ENCODE measurements at places on chromosomes 13 and 19.

DNA sequence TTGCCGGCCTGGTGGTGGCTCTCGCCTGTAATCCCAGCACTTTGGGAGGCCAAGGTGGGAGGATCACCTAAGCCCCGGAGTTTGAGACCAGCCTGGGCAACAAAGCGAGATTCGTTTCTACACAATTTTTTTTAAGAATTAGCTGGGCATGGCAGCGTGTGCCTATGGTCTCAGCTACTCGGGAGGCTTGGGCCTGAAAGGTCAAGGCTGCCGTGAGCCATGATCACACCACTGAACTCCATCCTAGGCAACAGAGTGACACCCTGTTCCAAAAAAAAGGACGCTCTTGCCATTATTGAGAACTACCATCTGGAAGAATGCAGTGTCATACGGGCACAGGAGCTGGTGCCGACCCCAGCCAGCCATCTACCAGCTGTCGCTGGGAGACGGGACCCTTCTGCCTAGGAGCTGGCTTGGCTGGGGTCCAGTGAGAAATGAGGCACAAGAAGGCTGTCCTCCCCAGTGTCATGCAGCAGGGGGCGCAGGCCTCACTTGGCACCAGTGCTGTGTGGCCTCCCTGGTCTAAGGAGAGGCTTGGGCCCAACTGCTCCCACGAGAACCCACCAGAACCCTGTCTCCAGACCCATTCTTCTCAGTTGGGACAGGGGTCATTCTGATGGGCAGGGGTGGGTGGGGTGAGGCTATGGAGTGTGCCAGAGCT lies 12.2 kb upstream of the RELB start:
- no peak for DNase-seq

DNA sequence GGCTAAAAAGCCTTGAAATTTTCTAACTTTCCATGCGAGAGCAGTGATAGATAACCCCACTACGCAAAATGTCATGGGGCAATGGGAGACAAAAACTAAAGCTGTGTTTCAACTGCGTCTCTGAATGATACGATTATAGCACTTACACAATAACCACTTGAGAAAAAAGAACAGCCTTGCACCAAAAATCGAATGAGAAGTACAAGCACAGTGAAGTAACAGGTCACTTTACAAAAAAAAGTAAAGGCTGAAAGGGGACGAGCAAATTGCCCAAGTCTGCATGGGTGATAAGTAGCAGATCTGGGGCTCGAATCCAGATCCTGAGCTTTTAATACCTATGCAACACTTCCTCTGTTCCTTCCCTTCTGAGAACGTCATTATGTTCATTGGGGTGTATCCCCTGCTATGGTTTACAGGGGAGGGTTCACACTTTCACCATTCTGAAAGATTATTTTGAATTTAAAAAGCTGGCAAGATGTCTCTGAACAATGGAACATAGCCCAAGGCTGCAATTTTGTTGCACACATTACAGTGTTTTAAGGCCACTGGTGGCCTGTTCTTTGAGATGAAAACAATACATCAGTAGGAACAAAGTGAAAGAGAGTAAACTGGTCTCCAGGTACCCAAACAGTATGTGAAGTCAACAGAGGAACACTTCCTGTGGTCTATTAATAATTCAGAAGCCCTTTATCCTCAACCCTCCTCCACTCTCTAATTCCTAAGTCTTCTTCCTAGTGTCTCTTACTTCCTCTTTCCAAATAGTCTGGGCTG lies 3.2 kb downstream of the CPB2 start:
- DNase-seq = no peak

GRCh38 chr19:45473682-45474605 lies 6.1 kb downstream of the FOSB start:
- DNase-seq = no peak

DNA sequence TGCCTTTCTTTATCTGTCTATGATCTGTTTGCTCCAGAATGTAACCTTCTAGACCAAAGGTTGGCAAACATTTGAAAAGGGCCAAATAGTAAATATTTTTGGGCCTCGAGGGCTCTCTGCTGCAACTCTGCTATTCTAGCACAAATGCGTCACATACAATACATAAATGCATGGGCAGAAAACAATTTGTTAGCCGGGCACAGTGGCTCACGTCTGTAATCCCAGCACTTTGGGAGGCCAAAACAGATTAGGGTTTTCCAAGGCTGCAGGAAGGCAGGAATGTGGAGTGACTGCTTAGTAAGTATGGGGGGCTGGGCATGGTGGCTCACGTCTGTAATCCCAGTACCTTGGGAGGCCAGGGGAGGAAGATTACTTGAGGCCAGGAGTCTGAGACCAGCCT lies 21.9 kb upstream of the EVI5L start:
- DNase-seq = no peak

DNA sequence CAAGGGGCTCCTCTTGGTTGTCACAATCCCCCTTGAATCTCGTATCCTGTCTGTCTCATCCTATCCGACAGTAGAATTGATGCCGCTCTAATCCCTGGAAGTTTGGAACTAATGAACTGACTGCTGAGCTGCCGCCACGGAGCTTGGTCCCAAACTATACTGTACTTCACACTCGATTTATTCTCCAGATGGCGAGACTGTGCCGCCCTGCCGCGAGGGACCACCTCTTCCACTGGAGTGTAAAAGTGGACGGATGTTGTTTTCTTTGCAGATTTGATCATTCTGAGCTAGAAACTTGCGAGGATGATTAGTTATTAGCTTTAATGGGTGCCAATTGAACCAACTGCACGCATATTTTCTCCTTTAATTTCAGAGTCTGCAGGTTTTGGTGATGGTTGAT lies 117.2 kb downstream of the ZIC5 start:
- DNase-seq = no peak

DNA sequence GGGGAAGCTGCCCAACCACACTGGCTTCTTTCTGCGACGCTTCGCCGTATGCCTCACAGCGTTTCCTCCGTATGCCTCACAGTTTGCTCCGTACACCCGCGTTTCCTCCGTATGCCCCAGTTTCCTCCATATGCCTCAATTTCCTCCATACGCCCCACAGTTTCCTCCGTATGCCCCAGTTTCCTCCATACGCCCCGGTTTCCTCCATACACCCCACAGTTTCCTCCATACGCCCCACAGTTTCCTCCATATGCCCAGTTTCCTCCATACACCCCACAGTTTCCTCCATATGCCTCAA lies 22.6 kb downstream of the GAS6 start:
- DNase-seq = no peak

DNA sequence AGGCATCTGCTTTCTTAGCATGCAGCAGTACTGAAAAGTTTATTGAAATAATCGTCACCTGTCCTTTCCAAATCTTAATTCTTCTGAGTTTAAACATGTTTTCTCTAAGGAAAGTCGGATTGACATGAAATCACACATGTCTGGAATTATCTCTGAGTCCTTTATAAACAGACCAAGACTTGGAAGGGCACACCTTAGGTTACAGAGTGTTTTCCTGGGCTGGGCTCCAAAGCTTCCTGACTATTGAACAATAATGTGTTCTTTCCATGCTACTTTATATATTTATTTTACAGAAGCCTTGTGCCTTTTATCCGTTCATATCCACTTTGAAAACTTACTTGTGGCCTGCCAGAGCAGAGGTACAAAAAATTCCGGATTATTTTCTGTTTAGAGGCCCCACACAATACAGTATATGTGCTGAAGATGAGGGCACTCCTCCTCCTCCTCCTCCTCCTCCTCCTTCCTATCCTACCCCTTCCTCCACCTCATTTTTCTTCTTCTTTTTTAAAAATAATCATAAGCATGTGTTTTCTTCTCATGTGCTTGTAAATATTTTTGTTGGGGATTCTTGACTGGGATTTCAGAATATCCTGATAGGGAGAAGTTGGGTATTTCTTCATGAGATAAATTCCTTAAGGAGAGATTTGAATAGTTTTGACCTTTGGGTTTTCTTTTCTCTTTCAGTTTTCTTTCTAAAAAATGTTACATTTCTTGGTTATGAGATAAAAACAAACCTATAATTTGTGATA lies 52.3 kb downstream of the LRCH1 start:
- no peak for DNase-seq

DNA sequence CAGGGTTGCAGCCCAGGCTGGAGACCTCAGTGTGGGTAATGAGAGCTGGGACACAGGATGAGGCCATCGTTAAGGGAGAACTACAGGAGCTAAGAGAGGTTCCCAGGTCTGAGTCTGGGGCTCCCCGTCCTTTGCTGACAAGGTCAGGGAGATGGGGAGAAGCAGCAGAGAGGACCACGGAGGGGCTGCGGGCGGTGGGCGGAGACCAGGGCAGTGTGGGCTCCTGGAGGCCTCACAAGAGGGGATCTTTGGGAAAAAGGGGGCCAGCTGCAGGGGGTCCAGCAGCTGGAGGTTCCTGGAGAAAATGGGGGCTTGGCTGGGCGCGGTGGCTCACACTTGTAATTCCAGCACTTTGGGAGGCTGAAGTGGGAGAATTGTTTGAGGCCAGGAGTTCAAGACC lies 16.0 kb downstream of the RFX1 start:
- DNase-seq = no peak

DNA sequence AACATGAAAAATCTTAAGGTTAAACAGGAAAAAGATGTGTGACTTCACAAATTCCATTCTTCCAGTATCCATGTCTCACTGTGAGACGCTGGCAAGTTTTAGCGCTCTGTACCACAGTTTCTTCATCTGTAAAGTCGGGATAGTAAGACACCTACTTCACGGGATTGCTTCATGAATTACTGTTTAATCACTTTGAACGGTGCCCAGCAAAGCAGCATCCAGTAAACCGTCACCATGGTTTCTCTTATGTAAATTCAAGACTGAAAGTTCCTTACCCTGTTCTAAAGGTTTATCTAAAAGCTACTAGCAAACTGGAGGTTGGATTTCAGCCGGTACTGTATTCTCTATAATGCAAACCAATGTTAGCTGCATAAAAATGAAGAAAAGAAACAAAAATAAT lies 53.5 kb downstream of the KATNAL1 start:
- no peak for DNase-seq

DNA sequence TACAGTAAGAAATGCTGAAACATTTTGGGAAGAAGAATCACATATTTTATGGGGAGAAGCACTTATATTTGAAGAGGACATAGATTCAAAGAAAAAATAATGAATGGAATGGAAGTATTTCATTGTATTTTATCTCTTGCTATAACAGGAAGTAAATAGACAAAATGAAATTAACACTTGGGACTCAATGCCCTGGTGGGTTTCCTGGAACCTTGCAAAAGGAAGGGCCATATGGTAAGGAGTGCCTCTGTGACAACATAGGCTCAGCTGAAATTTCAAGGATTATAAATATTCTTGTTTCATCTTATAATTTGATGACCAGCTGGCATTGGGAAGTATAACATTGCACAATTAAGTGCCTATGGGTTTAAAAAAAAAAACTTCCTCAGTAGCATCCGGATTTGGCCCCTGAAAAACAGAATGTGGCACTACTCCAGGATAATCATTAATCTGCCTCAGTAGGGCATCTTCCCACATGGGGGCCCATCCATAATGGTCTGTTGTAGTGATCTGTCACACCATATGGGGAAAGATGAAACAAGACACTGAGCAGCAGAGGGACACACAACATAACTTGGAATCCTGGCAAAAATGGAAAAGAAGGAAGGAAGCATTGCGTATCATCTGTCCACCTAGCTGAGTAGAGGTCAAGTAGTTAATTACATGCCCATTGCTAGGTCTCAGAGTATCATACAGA lies 321.6 kb downstream of the NDFIP2 start:
- DNase-seq = no peak

DNA sequence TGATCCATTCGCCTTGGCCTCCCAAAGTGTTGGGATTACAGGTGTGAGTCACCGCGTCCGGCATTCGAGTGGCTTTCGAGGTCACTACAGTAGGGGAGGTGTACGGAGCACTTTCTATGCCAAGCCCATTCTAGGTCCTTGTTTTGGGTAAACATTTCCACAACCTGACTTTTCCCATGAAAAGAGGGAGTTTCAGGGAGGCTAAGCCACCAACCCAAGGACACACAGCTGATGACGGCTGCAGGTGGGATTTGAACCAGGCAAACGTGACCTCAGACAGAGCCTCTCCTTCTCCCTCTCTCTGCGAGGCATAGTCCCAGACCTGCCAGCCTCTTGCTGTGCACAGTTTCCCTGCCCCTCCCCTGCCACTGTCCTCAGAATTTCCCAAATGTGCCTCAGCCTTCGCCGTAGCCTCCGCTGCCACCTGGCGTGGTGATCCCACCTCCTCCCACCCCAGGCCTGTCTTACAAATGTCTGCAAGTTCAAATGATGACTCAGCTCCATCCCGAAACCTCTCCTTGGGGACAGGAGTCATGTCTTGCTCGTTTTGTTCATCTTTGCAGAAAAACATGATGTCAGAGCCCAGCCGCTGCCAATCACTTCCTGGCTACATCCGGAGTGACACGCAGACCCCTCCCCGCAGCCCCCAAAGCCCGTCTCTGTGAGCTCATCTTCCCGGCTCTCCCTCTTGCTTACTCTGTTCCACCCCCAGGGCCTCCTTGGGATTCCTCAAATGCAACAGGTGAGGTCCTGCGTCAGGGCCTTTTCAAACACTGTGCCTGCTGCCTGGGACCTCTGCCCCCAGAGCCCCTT lies 6.6 kb upstream of the GADD45B start:
- DNase-seq = no peak

DNA sequence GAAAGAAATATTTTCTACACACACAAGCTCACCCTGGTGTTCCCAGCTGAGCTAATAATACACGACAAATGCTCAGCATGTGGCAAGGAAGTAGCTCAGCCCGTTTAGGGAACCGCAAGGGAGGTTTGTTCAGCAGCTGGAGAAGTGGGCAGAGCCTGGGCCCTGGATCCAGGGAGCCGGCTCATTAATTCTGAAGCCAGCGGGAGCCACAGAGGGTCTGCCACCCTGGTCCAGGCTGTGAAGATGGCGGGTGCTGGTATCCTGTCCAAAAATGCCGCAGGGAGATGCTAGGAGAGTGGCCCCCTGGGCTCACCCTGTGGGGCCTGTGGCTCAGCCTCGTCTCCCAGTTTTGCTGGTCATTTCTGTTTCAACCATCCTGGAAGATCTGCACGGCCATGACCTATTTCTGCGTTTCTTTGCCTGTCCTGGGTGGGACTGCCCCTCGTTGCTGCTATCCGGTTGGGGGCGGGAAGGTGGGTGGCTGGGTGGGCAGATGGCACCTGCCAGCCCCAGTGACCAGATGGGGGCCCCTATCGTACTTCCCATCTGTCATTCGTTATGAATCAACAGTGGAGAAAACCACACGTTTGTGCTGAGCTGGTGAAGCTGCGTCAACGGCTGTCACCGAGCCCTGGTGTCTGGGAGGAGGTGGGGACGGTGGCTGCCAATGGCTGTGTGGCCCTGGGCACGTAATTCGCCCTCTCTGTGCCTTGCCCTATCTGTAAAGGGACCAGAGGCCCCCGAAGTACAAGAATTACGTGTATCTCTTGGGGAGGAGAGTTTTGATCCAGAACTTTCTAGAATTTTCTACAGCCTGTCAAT lies 2.7 kb upstream of the GNA15 start:
- DNase-seq = no peak

DNA sequence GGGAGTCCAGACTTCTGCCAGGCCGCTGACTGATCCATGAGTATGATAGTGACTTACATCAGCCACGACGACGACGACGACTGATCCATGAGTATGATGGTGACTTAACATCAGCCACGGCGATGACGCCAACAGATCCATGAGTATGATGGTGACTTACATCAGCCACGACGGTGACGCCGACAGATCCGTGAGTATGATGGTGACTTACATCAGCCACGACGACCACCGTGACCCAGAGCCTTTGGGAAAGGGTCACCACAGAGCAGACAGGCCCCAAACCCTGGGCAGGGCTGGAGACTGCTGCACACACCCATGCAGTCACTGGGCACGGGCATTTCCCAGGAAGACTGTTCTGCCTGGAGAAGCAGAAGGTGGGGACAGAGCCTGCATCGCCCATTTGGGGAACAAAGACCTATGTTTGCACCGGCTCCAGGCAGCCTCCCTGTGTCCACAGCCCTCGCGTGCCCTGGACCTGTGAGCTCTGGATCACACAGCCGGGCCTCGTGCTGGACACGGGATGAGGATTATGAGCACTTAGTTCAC lies 130.9 kb upstream of the SPACA7 start:
- no peak for DNase-seq

Measured in cortex of kidney (tissue), 1 donor.